Stimulated activated CD4-positive, alpha-beta T cell treated with anti-CD3 and anti-CD28 coated beads, TNF-alpha, amount 100 ng/mL, for 48 hours (primary cell): ENCODE measurements at places on chromosomes 13 and 19.

GRCh38 chr13:44352671-44353070 is 21.0 kb upstream of the SERP2 start:
- DNase-seq, result no peak

GRCh38 chr13:75050419-75051046 is 431.4 kb downstream of the TBC1D4 start:
- no peak for DNase-seq

GRCh38 chr19:34282611-34283519 is 28.5 kb downstream of the GARRE1 start:
- DNase-seq, result no peak

DNA sequence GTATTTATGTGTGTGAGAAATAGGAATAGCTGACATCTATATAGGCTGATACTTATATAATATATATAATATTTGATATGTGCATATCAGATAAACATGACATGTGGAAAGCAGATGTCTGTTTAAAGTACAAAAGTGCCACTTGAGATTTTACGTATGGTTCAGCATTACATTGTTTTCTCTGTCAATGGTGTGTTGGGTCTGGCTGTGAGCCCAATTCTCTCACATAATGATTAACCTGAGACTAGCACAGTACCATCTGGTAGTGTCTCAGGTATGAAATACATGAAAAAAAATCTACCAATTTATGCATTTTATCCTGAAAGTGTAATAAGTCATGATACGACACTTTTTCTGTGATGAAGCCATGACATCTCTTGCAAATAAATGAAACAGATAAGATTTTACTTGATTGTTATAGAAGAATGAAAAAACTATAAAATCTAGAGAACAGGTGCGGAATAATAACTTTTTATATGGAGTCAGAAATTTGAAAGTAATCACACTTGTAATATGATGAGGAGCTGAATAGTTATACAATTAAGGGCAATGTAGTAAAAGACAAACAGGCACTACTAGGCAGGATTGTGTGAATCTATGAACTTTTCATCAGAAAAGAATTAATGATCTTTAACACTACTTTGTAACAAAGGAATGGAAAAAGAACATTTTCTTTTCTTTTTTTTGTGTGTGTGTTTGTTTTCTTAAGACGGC is 1405.0 kb downstream of the OLFM4 start:
- DNase-seq, result no peak

DNA sequence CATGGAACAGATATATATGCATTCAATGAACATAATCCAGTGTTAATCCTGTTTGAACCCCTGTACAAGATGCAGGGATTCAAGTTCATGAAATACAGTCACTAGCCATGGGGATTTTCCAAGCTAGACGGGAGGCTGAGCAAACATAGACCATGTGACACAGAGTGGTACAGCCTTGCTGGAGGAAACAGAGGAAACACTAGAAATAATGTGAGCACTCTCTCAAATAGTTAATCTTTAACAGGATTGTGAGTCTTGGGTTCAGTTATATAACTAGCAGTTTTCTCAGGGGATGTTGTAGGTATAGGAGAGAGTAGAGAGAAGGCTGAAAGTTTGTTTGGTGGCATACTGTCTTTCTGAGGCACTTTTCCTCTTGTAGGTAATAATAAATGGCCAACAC is 13.9 kb upstream of the LGALS16 start:
- DNase-seq, result no peak

- no peak for DNase-seq
Measured at GRCh38 chr13:71457645-71458044, 409.4 kb downstream of the DACH1 start.

GRCh38 chr13:102275969-102276368 is 125.9 kb downstream of the FGF14 start:
- no peak for DNase-seq
